GM23338 (cell line): ENCODE measurements at places on chromosomes 1 and 21.

DNA sequence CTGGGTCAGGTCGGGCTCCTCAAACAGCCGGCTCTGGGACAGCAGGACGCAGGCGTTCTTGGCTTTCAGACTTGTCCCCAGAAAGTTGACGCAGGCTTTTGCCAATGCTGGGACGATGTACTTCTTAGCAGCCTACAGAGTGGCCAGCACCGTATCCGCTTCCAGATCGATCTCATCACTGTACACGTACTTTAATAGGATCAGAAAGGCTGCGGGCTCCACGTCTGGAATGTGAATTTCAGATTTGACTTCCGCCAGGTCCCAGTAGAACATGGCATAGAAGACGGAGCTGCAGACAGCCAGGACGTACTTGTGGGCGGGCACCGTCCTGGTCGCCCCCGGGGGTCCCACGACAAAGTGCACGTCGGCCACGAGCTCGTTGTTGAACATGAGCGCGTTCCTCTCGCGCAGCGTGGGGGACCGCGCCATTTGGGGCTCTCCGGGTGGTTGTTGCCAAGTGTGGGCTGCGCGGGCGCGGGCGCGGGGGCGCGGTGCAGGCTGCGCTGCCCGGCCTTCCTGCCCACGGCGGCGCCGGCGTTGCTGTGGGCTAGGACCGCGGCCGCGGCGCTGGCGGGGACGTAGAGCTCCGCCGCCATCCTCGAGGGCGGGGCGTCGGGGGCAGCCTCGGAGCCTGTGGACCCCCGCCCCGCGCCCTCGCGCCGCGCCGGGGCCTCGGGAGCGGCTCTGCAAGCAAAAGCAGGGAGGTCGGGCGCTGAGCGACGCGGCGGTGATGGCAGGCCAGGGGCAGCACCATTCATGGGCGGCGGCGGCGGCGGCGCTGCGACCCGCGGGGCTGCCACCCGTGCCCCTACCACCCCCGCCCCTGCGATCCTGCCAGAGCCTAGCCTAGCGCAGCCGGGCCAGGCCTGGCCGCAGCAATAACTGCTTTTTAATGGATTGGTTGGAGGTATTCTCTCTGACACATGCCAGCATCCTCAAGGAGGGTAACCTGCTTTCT lies 10.6 kb downstream of the CNR2 start:
- DNase-seq: peak; percentile 48

GRCh38 chr1:57353654-57354053 lies 70.2 kb downstream of the DAB1 start:
- no peak for DNase-seq

DNA sequence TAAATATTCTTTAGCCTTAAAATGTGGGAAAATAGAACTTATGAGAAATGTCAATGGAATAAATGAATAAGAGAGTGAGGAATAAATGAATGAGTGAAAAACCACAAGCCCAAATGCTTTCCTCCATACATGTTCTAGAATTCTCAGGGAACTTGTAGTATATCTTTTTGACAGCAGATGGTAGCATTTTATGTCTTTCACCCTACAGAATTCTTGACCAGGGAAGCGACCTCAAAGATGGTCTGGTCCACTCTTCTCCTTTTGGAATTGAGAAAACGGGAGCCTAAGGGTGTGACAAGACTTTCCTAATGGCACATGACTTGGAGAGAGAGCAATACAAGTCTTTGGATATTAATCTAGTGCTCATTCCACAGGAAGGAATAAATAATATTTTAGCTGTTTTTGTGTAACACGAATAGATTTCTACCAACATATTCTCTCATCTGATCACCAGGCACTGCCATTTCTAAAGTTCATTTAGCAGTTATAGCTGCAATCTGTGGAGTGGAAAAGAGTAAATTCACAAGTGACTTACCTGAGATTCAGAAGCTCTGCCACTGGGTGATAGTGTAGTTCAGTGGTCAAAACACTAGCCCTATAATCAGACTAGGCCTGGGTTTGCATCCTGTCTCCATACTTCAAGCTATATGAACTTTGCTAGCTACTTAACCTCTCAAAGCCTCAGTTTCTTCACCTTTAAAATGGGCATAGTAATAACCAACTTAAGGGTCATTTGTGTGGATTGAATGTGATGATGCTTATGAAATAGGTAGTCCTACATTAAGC lies 15.0 kb upstream of the F5 start:
- peak; percentile 58 for DNase-seq

- DNase-seq: no peak
Measured at GRCh38 chr1:57341721-57342120, 82.1 kb downstream of the DAB1 start.

GRCh38 chr1:212595787-212596714 lies 12.5 kb upstream of the ATF3 start:
- DNase-seq: peak; percentile 69

GRCh38 chr1:22780696-22781095 lies 70.1 kb downstream of the EPHB2 start:
- DNase-seq: peak; percentile 88

- DNase-seq: no peak
Measured at GRCh38 chr21:27674041-27674615, 707.2 kb upstream of the ADAMTS5 start.

GRCh38 chr1:201038186-201038876 lies 14.8 kb upstream of the KIF21B start:
- no peak for DNase-seq

DNA sequence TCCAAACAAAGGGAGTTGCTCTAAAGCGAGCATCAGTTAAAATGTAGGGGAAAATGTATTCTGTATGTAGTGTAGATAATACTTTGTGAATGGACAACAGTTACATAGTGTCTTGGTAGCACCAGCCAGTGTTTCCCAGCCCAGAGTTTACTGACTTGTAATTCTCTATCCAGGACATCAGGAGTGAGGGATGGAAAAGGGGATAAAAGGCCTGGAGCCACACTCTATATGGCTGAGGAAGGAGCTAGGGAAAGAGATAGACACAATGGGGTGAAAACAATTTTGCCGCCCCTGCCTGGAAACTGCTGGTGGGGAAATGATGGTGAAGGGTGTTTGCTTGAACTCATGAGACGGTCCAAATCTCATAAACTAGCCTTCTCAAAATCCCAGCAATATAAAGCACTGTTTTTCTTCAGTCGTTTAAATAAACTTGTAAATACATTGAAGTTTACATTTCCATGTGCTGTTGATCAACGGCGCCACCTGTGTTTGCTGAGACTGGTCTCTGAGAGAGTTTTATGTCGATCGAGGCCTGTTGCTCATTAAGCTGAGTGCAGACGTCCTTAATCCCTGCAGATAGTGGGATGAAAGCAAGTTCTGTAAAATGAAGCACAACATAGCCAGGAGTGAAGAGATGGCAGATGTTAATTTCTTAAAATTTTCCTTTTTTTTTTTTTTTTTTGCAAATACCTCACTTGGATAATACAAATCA lies 27.9 kb upstream of the AGO1 start:
- peak; percentile 53 for DNase-seq

DNA sequence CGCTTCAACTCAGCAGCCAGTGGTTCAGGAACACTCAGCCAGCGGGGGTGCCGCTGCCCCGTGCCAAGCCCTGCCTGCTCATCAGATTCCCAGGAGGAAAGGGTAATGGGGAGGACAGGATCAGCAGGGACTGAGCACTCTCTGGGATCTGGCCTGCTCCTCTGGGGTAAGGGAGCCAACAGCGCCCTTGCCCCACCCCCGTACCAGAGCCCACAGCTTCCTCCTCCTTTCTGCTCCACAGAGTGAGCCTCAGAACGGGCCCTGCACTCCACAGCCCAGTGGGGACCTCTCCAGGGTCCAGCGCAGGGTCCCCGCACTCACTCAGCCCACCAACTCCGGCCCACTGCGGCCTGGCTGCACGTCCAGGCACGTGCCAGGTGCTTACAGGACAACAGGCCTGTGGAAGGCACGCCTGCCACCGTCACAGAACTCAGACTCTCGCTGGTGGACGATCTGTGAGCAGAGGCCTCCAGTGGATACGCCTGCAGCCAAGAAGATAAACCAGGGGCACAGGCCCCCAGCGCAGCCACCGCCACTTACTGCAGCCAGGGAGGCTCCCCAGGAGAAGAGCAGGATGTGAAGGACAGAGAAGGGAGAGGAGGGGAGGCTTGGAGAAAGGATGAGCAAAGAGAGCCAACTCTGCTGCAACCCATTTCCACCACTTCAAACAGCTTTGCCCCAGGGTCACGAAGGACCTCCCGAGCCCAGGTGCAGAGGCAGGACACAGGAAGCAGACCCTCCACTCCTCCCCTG lies 2.1 kb downstream of the MEGF6 start:
- DNase-seq: no peak

DNA sequence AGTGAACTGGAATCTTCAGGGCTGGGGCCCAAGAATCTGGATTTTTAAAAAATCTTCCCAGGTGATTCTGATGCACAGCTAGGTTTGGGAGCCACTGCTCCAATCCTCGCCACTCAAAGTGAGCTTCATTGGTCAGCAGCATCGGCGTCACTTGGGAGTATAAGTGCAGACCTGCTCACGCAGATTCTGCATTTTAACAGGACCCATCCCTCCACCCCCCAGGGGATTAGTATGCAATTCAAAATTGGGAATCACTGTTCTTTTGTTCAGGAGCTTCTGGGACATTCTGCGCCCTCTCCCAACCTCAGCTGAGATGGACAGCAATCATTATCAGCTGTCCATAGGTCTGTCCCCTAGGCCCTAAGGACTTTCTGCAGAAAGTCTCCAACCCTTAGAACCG lies 53.5 kb downstream of the LGR6 start:
- no peak for DNase-seq

DNA sequence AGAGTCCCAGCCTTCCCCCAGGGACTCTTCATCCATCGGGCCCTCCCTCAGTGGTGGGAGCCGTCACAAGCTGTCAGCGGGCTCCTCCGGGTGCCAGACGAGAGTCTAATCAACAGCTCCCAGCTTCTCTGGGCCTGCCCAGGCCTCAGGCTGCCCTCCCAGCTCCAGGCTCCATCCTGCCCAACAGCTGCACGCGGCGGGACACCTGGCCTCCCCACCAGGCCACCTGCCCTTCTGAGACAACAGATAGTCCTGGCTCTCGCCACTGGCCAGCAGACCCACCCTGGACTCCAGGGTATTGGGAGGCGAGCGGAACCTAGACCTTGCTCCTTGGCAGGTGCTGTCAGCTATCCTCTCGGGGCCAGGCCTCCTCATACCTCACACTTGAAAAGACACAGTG lies 3.1 kb downstream of the WNT4 start:
- no peak for DNase-seq

- peak; percentile 46 for DNase-seq
Measured at GRCh38 chr1:178945763-178946266, 74.9 kb upstream of the ANGPTL1 start.

DNA sequence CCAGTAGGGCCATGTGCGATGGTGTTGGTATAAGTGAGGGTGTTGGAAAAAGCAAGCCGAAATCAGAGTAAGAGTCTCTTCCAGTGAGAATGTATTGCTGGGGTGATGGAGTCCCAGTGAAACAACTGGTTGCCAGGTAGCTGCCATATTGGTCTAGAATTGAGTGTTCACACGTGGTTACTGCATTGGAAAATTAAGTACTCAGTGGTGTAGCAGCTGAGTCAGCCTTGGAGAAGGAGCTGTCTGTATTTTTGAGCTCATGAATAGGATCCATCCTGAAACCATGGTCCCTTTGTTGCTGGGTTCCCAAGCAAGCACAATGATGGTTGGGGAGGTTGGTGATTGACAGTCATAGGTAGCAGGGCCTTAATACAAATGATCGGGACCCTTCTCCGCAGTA lies 235.3 kb downstream of the DYRK1A start:
- no peak for DNase-seq

- no peak for DNase-seq
Measured at GRCh38 chr1:12598974-12599373, 19.0 kb downstream of the DHRS3 start.

- DNase-seq: no peak
Measured at GRCh38 chr1:223253916-223254315, 110.1 kb downstream of the SUSD4 start.

DNA sequence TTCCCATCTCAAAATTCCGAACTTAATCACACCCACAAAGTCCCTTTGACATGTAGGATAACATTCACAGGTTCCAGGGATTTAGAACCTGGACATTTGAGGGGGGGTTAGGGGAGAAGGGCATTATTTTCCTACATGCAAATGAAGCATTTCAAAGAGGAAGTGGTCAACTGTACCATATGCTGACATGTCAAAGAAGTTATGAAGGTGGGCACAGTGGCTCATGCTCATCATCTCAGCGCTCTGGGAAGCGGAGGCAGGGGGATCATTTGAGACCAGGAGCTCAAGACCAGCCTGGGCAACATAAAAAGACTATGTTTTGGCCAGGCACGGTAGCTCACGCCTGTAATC lies 35.7 kb downstream of the PTP4A2 start:
- DNase-seq: no peak

DNA sequence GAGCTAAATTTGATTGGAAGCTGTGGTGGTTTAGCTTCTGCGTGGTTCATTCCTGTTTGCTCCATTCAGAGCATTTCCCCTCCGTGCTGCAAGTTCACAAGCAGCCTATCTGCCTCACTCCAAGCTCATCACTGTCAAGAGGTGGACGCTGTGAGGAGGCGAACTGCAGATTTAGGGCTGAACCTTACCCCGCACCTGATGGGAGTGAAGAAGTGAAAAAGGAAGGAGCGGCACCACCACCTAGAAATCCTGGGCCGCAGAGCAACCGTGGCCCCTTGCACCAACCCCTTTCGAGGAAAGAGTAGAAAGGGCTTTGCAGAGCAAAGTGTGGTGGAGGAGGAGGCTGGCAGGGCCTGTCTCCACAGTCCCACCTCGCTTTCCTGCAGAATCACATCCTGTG lies 117.4 kb downstream of the IER5 start:
- DNase-seq: peak; percentile 4

GRCh38 chr21:35294231-35294898 lies 245.3 kb upstream of the RUNX1 start:
- DNase-seq: peak; percentile 2

DNA sequence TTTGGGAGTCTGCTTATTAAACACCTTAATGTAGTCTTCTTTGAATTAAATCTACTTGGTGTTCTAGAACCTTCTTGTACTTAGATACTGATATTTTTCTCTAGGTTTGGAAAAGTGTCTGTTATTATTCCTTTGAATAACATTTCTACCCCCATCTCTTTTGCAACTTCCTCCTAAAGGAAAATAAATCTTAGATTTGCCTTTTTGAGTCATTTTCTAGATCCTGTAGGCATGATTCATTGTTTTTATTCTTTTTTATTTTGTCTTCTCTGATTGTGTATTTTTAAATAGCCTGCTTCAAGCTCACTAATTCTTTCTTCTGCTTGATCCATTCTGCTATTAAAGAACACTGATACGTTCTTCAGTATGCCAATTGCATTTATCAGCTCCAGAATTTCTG lies 155.9 kb upstream of the NEGR1 start:
- DNase-seq: no peak

GRCh38 chr1:12016182-12016581 lies 3.1 kb upstream of the MIIP start:
- DNase-seq: no peak

- no peak for DNase-seq
Measured at GRCh38 chr1:206521694-206522402, 14.5 kb downstream of the RASSF5 start.

GRCh38 chr1:229150518-229150917 lies 120.4 kb upstream of the RAB4A start:
- DNase-seq: no peak

- DNase-seq: no peak
Measured at GRCh38 chr1:117110774-117111173, 10.8 kb downstream of the TRIM45 start.
